ENCODE measurements at places on chromosomes 1 and 21.
A peak's percentile ranks its signal among the peaks of the same experiment; 100 is the strongest.

GRCh38 chr1:203692565-203693470 lies 66.2 kb downstream of the ATP2B4 start:
- DNase-seq = peak; percentile 94

GRCh38 chr1:201059401-201059800 lies 35.9 kb upstream of the KIF21B start:
- DNase-seq = no peak

- no peak for DNase-seq
Measured at GRCh38 chr1:47587891-47588582, 150.2 kb downstream of the FOXD2 start.

DNA sequence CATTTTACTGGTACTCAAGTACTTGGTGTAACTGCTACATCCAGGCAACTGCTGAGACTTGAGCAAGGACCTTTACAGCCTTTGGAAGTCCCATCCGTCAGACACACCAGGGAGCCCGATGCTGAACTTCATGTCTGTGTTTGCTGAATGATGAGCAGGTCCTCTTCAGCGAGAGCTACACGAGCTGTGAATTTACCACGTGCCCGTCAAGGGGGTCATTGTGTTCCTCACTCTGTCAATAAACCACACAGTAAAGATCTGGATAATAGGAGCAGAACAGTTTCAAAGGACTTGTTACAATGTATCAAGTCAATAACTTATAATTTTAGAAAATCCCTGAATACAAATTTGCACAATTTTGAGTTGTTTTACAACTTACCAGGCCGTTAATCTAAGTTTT lies 427.2 kb downstream of the KIF26B start:
- DNase-seq = no peak

DNA sequence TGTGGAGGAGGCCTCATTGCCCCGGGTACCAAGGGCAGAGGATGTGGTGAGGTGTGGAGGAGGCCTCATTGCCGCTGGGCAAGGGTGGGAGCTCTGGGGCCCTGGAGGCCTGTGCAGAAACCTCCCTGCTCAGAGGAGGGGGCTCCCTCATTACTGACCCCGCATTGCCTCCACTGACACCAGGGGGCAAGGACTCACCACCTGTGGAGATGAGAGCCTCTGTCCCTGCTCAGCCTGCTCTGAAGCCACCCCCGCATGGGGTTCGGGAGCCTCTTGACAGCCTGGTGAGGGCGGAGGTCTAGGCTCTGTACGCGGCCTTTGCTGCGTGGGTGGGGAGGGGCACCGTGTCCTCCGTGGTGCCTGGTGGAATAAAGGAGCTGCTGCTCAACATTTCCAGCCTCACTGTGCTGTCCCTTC lies 95.0 kb upstream of the COL6A1 start:
- no peak for DNase-seq

GRCh38 chr1:162271972-162272371 lies 104.7 kb downstream of the SPATA46 start:
- DNase-seq = no peak

- no peak for DNase-seq
Measured at GRCh38 chr21:42989816-42990650, 15.7 kb downstream of the PKNOX1 start.

DNA sequence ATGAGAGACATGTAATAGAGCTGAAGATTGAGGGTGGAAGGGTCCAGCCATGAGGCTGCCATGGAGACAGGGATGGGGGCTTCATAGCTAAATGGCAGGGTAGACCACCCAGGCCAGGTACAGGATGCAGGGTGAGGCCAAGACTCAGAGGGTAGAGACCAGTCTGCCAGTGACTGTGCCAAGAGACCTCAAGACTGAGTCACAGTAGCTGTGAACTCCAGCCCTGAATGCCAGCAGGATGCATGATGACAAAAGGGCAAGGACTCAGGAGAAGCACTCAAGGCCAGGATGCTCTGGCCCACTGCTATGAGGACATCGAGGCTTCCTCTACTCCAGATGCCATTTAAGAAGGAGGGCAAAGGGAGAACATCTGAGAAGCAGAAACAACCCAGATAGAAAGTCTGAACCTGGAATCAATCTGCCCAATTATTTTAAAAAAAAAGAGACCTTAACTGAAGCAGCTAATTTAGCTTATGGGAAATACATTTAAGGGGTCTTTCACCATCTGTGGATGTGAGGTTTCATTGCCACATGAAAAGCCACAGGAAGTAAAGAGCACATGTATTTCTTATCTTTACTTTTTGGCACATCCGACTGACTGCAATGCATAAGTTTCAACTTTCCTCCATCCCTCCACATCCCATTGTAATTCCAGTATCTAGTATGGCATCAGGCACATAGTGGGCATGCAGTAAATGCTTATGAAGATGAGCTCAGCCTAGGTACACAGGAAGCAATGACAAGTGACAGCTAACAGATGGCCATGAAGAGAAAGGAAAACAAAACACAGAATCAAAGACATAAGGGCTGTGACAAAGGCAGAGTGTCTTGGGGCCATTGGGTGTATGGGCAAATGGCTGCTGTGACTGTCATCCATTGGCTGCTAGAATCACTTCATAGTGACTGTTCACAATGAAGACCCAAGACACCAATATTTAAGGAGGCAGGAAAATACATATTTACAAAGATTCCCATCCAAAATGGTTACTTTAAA lies 40.2 kb downstream of the SUSD4 start:
- DNase-seq = no peak

All from femur (tissue), 1 donor.